ENCODE measurements at places on chromosomes 12 and 14.

DNA sequence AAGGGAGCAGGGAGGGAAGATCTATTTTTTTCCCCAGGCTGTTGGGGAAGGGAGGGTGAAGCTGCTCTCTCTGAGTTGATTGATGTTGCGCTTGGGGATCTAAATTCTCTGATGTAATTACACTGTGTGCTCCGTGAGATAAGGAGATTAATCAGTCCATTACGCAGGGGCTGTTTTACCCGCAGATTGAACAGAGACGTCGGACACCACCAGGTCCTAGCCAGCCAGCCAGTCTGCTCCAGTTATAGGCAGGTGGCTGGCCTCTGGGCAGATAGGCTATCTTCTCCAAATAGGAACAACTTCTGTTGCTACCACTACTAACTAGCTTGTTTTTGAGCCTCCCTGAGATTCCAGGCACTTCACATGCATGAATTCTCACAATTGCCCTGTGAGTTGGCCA is 91.1 kb downstream of the SRRM4 start:
- DNase-seq: no peak

- DNase-seq: no peak
These were observed 1.7 kb downstream of the CABP1 start for GRCh38 chr12:120642121-120642520.

DNA sequence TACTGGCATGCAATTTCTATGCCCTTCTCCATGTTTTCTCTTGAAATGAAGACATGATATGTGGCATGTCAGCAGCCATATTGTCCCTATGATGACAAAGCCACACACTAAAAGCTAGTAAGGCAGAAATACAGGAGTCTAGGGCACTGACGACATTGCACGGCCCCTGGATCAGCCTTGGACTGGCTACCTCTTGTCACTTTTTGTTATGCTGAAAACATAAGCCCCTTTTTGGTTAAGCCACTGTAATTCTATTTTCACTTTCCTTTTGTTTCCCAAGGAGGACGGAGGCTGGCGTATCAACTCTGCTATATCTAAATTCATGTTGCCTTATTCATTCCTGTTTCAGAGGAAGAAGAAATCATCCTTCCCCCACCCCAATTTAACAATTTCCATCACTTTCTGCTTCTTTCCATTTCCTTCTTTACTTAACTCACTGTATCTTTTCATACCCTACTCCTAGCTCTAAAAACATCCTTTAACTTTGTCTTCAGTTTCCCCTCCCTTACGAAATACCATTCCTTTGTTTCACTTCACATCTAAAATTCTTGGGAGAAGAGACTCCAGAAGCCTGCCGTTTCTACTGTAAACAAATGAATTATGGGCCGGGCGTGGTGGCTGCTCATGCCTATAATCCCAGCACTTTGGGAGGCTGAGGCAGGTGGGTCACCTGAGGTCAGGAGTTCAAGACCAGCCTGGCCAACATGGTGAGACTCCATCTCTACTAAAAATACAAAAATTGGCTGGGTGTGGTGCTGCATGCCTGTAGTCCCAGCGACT is 364.1 kb downstream of the PCNX1 start:
- no peak for DNase-seq

DNA sequence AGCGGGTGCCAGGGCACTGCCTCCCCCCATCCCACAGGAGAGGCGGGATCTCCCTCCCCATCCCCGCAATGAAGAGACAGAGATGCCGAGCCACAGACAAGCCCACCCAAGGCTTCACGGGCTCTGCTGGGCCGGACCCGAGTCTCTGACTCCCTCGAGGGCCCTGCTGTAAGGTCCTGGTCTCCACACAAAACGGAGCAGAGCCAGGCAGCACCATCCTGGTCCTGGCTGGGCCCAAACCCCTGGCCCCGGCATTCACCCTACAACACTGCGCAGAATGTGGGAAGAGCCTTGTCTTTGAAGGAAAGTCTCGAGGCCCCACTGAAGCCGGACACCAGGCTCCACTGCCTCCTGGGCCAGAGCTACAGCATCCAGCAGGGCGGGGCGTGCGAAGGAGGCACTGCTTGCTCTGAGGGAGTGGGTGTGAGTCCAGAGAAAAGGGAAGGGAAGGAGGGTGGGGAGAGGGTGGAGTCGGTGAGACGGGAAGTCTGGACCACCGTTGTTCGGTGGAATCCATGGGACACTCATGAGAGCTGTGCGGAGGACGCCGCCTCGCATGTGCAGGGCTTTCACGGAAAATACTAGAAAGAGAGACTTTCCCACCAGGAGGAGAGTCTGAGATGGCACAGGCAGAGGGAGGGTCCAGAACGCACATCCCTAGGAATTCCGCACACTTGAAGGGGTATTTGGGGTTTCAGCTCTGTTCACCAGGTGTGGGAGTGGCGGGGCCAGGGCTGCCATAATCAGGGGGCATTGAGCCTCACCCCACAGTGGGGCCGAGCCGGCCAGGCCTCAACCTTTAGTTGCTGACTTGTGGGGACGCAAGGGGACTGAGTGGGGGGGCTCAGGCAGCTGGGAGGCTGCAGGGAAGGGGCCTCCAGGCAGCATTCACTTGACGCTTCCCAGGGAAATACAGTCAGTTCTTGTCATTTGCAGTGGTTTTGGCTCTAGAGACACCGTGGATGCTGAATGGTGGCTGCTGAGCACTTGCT is 36.8 kb downstream of the GALNT9 start:
- no peak for DNase-seq

- DNase-seq: no peak
These were observed 306.6 kb upstream of the MIS18BP1 start for GRCh38 chr14:45559626-45560025.

DNA sequence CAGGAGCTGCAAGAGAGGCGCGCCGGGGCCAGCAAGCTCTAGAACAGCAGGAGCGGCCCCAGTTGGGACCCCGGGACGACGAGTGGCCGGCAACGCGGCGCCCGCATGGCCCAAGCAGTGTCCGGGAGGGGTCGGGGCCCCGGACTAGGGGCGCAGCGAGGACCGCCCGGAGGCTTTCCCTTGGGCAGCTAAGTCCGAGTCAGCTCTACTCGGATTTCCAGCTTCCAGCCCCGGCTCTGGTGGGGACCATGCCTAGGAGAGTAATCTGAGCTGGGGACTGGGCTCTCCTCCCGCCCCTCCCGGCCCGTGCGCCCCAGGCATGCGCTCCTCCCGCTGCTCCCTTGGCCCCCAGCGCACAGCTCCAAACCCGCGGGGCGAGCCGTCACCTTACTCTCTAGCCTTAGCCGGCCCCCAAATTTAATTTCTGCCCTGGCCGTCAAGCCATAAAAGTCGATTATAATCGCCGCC is 41.6 kb upstream of the CAPRIN2 start:
- no peak for DNase-seq

DNA sequence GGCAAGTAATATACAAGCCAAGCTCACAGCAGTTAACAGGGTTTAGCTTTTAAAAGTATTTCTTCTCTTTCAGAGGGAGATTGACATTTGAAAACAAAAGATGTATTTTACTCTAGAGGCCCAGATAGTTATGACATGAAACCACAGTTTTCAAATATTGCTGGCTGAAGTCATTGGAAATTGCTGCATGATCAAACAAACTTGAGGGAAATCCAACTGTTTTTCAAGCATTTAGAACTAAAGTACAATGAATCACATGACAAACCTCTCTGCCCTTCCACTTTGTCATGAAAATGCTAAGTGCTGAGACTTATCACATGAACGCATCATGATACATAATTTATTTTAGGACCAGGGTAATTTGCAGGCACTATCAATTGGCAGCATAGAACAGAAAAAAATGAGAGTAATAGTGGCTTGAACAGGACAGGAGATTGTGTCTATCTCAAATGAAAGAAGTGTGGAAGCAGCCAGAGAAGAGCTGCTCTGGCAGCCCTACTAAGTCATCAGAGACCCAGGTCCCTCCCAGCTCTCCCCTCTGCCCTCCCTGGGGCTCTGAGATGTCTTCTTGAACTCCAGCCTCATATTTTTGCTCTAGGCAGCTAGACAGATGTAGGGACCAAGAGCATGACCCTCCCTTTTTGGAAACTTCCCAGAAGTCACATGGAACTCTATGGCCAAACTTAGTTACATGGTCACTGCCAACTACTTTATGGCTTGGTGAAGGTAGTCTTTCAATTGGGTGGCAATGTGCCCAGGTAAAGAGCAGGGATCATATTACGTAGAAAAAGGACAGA is 90.1 kb upstream of the PELI2 start:
- DNase-seq: no peak

- no peak for DNase-seq
These were observed 62.6 kb downstream of the SEL1L start for GRCh38 chr14:81471062-81471461.

DNA sequence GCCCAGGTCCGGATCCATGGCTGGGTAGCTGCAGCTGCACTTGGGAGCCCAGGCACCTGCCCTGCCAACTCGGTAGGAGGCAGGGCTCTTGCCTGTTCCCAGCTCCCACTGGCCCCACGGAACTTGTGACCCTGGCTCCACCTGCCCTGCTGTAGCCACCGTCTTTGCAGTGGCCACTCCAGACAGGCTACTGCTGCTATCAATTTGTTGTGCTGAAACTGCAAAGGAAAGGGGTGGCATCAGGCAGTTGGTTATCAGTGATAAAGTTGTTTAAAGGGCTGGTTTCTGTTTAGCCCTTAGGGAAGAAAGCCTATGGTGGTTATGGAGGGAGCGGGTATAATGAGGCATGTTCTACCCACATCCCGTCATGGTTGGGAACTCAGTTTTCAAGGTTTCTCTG is 32.1 kb upstream of the ARID2 start:
- no peak for DNase-seq

DNA sequence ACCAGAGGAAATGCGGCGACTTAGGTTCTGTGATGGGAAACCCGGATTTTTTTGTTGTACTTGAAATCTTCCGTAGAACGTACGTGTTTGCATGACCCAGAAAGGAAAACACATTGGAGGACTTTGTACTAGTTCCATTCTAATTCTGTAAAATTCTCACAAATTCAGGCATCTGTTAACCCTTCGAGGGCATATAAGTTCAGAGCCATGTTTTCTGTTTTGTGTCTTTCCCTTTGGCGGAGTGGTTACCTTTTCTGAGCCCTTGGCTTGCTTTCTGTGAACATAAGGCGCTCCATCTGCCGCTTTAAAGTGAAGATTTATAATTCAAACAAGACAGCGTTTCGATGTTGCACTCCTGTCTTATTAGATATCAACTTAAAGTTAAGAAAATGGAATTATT is 34.2 kb downstream of the BICD1 start:
- DNase-seq: no peak

DNA sequence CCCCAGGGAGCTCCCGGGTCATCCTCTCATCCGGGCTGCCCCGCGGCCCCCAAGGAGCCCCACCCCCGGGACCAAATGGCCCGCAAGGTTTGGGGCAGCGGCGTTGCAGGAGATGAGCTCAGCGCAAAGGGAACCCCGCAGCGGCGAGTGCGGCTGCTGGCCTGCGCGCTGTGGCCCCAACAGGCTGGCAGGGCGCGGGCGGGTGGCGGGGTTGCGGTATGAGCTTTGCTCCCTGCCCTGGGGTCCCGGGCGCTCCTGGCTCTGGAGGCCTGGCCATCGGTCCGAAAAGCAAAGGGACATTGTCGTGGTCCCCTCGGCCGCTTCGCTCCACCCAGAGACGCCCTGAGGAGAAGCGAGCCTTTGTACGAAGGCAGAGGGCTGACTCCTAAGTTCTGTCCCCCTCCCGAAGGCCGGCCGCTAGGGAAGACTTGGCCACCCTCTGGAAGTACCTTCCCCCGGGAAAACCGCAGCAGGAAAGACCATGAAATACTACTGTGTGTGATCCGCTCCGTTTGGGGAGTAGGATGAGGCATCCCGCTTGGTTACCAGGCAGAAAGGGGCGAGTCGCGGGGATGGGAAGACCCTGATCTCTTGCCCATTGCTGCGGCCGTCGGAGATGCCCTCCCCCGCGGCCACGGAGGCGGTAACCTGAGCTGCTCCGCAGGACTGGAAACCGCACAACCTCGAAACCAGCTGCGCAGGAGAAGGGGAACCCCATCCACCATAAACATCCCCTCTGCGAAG is 620 bp upstream of the NID2 start:
- no peak for DNase-seq

DNA sequence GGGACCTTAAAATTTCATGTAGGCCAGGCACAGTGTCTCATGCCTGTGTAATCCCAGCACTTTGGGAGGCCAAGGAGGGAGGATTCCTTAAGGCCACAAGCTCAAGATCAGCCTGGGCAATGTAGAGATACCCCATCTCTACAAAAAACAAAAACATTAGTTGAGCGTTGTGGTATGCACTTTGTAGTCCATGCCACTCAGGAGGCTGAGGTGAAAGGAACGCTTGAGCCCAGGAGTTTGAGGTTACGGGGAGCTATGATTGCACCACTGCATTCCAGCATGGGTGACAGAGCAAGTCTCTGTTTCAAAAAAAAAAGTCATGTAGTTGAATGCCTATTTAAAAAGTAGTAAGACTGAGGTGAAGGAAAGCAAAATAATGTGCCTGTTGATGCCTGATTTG is 83.5 kb downstream of the TTC6 start:
- no peak for DNase-seq

DNA sequence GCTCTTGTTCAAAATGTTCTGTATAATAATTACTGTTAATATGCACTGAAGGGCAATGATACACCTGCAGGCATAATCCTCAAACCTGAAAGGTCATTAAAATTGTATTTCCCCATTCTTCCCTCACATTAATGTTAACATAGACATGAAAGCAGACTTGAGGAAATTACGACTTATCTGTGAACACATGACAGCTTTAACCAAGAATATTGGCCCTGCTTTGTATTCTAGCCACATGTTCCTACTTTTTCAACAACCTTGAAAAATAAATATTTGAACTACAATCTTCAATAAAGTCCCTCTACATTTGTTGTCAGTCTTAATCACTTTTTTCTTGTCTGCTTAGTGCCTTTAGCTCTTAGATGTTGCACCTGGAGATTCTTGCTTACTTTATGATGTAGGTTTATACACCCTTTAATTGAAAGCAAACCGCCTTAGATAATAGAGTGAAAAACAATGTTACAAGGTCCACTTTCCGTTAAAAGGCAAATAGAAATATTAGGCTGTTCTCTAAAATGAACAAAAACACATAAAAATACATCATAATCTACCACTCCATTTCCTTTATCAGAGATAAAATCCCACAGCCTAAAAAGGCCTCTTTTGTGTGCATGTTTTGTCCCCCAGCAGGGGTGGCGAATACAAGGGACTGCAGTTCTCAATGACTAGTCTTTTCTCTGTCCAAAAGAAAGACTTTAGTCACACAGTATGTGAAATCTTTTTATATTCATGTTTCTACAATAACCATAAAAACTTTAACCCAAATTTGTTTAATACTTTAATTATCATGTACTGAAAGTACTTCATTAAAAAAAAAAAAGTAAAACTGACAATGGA is 55.9 kb downstream of the ZFC3H1 start:
- no peak for DNase-seq

GRCh38 chr14:89690139-89690538 is 264.4 kb downstream of the EFCAB11 start:
- no peak for DNase-seq

Data from stimulated activated CD4-positive, alpha-beta T cell treated with anti-CD3 and anti-CD28 coated beads, Interleukin-12 subunit alpha, Interleukin-12 subunit beta, amount 100 ng/mL, for 48 hours (primary cell).